Upper lobe of right lung (tissue), 1 donor: ENCODE measurements at places on chromosomes 12 and 14. TPM values are rescaled to one million over a fixed set of nuclear protein-coding genes. Genes with fewer than 3 reads are reported as not detected.

Gene SLC25A21
- 0.35 TPM for total RNA-seq

Gene COL2A1
- total RNA-seq: not detected

Gene CD163L1
- 6.1 TPM for total RNA-seq

Gene RNASE1
- 888 TPM for total RNA-seq

Gene DHRS4
- 25.8 TPM for total RNA-seq

Gene TSPAN8
- total RNA-seq: 11.2 TPM

Gene INHBE
- total RNA-seq: not detected

Gene NTS
- 0.32 TPM for total RNA-seq

Gene KERA
- total RNA-seq: not detected

DNA sequence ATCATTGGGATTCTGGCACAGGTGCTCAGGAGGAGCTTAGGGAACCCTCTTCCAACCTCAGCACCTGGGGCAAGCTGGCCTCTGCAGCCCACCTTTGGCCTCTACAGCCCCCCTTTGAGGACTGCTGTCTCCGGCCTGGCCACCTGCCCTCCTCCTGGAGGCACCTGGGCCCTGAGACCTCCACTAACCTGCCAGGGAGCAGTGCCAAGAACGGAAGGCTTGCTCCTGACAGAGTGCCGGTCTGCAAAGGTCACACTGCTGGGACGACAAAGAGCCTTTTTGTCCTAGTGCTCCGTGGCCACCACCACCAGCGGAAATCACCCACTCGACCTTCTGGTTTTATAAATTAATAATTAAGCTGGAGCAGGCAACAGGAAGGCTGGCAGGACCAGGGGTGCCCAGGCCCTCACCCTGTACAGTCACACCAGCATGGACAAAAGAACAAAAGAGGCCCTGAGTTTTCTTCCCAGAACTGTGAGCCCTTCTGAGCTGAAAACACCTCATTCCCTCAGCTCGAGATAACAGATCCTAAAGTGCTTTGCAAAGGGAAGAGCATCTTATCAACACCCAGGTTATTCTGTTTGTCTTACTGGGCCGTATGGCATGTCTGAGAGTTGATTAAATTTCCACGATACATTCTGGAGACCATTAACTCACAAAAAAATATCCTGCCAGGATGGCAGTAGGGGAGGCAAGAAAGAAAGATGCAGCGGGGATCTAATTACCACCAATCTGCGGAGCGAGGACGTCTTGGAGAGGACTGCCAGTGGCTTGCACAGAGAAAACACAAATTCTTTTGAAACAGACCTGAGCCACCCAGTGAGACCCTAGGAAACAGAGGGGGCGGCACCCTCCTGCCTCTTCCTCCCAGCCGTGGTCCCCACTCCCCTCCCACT lies 8.2 kb downstream of the TESC start:
- H3K4me3 ChIP-seq: no peak overlapping the region
- H3K27me3 ChIP-seq: peaks cover 5% of the 10 kb centered on the region
- no peaks in the 10 kb centered on the region for H3K4me1 ChIP-seq
- DNase-seq: no peak
- H3K36me3 ChIP-seq: no peaks in the 10 kb centered on the region

DNA sequence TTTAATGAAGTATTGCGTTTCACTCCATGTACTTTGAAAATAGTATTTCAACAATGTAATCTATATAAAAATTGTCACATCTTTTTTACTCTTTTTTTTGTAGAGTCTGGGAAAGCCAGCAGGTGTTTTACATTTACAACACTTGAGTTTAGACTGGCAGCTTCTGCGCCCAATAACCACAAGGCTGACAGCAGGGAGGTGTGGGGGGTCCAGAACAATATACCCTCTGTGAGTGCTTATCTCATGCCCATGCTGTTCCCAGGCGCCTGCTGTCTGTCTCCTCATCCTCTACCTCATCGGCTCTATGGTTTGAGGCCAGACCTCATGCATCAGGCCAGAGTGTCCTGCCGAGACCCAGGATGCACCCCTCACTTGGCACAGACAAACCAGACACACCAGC lies 24.9 kb downstream of the FBRSL1 start:
- no peaks in the 10 kb centered on the region for H3K27me3 ChIP-seq
- no peak overlapping the region for H3K27ac ChIP-seq
- H3K4me1 ChIP-seq: no peaks in the 10 kb centered on the region
- no peak overlapping the region for H3K4me3 ChIP-seq
- no peaks in the 10 kb centered on the region for H3K36me3 ChIP-seq

DNA sequence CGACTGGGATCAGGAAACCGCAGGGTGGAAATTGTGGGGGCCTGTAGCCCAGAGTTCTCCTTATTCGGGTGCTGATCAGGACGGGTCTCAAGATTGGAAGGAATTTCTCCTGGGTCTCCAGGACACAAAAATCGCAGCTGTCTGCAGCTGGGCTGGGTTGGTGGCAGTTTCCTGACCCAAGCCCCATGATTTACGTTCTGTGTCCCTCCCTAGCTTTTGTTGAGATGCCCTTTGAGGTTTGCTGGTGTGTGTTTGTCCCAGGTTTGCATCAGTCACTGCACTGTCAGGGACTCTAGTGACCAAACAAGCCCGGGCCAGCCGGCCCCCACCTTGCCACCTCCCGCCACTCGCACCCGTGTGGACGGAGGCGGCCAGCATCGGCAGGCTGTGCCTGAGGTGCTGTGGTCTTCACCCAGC lies 89.5 kb downstream of the FBXL14 start:
- DNase-seq: no peak
- no peaks in the 10 kb centered on the region for H3K27me3 ChIP-seq
- H3K36me3 ChIP-seq: no peaks in the 10 kb centered on the region
- H3K27ac ChIP-seq: no peak overlapping the region
- H3K4me3 ChIP-seq: no peak overlapping the region

- no peaks in the 10 kb centered on the region for H3K27me3 ChIP-seq
- no peak for DNase-seq
- no peaks in the 10 kb centered on the region for H3K4me1 ChIP-seq
- no peak overlapping the region for H3K4me3 ChIP-seq
- no peaks in the 10 kb centered on the region for H3K36me3 ChIP-seq
Observed at GRCh38 chr14:42862114-42862513, 1255.4 kb downstream of the LRFN5 start.

DNA sequence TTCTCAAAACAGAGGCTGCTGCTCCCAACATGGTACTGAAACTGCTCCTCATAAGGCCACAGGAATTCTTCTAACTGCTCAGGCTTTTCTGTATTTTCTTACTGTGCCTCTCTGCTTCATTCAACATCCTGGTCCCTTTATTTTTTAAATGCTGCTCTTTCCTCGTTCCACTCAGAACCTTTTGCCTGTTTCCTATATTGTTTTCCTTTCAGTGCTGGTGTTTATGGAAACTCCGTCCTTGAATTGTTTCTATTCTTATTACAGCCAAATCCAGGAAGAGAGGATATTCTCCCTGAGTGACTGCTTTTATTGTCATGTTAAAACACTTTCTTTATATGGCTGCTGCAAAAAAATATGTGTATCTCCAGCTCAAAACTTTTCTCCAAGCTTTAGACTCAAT lies 173.0 kb upstream of the E2F7 start:
- no peak for DNase-seq
- H3K4me3 ChIP-seq: no peak overlapping the region

DNA sequence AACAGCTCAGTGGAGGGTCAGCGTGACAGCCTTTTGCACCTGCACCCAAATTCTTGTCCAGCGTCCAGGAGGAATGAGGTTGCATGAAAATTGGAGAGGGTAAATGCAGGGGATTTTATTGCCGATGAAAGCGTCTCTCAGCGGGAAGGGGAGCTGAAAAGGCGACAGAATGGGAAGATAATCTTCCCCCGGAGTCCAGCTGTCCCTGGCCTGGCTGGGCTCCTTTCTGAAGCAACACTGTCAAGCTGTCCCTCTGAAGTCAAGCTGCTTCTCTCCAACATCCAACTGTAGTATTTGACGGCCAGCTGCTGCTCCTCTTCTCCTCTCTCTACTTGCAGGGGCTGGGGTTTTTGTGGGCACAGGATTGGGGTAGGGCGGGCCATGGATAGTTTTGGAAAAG lies 32.7 kb downstream of the NOPCHAP1 start:
- no peaks in the 10 kb centered on the region for H3K27me3 ChIP-seq
- H3K4me1 ChIP-seq: no peaks in the 10 kb centered on the region
- no peak overlapping the region for H3K4me3 ChIP-seq
- H3K27ac ChIP-seq: no peak overlapping the region
- DNase-seq: no peak

DNA sequence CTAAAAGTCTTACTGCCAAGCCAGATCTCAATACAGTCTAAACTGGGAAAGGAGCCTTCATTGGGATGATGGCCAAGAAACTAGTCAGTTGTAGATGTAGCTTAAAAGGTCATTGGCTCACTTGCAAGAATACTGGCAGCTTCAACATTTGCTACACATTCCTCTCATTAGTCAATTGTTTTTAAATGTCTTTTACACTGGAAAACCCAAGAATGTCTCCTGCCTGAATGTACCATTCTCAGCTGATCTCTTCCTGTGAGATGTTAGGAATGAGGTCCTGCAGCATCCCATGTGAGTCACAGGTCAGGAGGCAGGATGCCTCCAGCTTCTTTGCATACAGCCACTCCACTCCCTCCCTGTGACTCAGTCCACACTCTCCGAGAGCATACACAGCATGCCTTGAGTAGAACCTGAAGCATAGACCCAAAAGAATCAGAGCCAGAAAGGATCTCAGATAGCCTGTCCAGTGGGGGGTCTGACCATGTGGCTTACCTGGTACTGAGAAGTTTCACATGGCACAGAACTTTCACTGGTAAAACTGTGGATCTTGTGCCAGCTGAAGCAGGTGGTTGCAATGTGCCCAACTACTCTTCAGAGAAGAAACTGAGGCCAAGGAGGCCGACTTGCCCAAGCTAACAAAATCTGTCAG lies 56.0 kb upstream of the HECTD1 start:
- H3K36me3 ChIP-seq: no peaks in the 10 kb centered on the region
- H3K4me3 ChIP-seq: no peak overlapping the region
- no peaks in the 10 kb centered on the region for H3K27me3 ChIP-seq
- H3K27ac ChIP-seq: peak overlapping the region; percentile 24
- peaks cover 13% of the 10 kb centered on the region for H3K4me1 ChIP-seq
- DNase-seq: no peak

GRCh38 chr12:80617733-80618132 lies 89.7 kb upstream of the MYF6 start:
- H3K4me1 ChIP-seq: no peaks in the 10 kb centered on the region
- no peak overlapping the region for H3K27ac ChIP-seq

DNA sequence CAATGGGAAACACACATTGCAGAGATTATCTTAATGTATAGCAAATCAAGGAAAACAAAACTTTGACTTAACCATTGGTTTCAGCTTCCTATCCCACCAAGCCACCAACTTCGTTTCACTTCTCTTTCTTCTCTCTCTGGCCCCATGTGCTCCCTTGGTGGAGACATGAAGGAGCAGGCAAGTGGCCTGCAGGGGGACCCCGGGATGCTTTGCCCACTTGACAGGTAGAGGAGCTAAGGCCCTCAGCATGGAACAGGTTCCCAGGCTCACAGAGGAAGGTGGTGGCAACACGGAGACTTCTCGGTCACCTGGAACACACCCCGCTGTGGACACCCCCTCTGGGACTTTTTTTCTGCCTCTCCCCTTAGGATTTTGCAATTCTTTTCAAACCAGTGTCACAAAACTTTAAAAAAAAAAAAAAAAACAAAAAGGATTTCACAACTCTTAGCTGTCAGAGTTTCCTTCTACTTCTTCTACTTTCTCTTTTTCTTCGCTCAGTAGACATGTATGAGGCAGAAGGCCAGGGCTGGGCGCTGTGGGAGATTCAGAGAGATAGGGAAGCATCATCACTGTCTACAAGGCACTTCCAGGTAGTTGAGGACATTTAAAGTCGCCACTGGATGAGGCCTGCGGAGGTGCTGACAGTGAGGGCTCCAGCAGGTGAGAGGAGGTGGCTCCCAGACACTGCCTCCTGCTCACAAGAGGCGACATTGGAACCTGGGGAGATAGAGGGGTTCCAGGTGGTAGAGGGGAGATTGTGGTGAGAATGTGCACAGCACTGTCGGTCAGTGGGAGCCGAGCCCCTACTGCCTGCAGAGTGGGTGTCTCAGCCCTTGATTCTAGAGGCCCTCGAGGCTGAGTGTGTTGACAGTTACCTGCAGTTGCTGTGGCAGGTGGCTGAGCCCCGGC lies 119.6 kb downstream of the GCH1 start:
- H3K4me1 ChIP-seq: peaks cover 12% of the 10 kb centered on the region
- H3K27ac ChIP-seq: no peak overlapping the region
- H3K36me3 ChIP-seq: peaks cover 35% of the 10 kb centered on the region
- no peak for DNase-seq

DNA sequence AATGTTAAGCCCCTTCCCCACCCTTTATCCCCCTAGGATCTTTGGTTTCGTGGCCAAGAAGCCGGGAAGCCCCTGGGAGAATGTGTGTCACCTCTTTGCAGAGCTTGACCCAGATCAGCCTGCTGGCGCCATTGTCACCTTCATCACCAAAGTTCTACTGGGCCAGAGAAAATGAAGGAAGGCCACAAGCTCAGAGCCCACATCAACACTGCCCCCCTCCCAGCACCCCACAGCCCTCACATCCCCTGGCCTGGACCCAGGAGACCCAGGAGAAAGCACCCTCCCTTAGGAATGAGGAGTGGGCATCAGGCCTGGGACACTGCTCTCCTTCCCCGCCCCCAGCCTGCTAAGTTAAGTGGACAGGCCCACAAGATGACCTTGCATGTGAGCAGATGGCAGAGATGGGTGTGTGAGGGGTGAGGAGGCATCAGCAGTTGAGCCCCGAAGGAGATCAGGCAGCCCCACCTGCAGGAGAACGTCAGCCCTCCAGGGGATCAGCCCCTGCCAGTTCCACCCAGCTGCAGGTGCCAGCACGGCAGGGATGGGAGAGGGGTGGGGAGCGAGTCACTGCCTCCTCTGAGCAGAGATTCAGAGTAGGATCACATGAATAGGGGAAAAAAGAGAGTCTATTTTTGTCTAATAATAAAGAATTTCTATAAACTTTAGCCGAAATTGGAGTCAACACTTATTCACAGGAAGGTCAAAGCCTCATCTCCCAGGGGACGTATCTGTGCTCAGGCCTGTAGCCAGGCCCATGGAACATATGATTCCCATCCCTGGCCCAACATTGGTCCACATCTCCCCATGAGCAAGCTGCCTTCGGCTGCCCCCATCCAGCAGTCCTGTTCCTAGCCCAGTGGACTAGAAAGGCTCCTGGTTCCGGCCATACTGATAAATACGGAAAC lies 14.1 kb downstream of the TNS2 start:
- peaks cover 46% of the 10 kb centered on the region for H3K4me1 ChIP-seq
- H3K4me3 ChIP-seq: no peak overlapping the region
- no peak overlapping the region for H3K27ac ChIP-seq
- DNase-seq: peak; percentile 60
- peaks cover 73% of the 10 kb centered on the region for H3K36me3 ChIP-seq

- no peaks in the 10 kb centered on the region for H3K4me1 ChIP-seq
- H3K27ac ChIP-seq: no peak overlapping the region
- no peak overlapping the region for H3K4me3 ChIP-seq
- no peak for DNase-seq
Observed at GRCh38 chr14:99675382-99675835, 8.7 kb upstream of the CYP46A1 start.
